NCI-H460 (cell line): ENCODE measurements at places on chromosomes 1 and 21.

- DNase-seq = no peak
These were observed 522.5 kb downstream of the PTBP2 start for GRCh38 chr1:97243973-97244560.

DNA sequence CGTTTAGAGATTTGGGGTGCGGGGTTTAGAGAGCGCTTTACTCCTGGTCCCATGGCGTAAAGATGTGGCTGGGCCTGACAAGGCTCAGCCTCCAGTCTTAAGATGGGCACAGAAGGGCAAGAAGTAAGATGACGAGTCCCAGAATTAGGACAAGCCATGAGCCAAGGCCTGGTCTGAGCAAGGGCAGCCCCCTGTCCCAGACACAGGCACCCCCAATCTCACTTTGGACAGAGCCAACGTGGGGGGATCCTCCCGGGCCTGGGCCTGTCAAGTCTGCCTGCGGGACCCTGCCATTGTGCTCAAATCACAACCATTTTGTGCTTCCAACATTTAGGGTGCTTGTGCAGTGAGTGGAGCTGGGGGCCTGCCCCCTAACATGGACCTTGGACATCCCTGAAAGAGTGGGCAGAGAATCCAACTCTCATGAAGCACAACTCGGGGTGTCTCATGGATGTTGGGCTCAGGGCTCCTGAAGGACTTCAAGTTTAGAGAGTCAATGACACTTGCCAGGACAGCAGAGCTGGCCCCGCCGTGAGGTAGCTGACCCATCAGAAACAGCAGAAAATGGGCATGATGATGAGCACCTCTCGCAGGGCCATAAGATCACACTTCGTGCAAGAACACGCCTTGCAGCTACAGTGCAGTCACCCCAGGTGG lies 52.6 kb downstream of the KIF21B start:
- no peak for DNase-seq

GRCh38 chr1:207054491-207054890 lies 1.4 kb downstream of the PFKFB2 start:
- no peak for DNase-seq

GRCh38 chr1:85502171-85502570 lies 37.2 kb upstream of the DDAH1 start:
- DNase-seq = no peak

DNA sequence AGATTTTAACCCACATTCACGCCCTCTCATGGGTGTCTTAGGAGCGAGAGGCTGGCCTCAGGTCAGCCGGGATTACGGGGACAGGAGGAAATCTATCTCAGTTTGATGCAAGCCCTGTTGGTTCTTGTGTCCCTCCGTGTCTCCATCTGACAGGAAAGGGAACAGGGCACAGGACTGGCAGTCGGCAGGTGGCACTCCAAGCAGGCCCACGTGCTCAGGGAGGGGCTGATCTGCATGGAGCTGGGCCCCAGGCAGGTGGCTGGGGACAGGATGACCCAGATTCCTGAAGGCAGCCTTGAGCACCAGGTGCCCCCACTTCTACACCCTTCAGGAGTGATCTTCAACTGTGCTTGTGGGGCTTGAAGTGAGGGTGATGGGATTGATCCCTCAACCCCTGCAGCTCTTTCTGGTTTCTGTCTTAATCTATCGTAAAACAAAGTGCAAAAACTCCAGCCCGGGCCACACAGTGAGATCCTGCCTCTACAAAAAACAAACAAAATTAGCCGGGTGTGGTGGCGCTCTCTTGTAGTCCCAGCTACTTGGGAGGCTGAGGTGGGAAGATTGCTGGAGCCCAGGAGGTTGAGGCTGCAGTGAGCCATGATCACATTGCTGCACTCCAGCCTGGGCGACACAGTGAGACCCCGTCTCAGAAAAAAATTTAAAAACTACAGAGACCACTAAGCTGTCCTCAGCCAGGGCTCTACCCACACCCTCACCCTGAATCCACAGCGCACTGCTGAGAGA lies 8.3 kb downstream of the PLEKHG5 start:
- DNase-seq = no peak

- no peak for DNase-seq
These were observed 1.2 kb upstream of the TPRG1L start for GRCh38 chr1:3623441-3624199.

GRCh38 chr1:115144176-115144575 lies 54.9 kb upstream of the TSPAN2 start:
- no peak for DNase-seq

- no peak for DNase-seq
These were observed 41.4 kb upstream of the HMGN1 start for GRCh38 chr21:39390212-39390765.

DNA sequence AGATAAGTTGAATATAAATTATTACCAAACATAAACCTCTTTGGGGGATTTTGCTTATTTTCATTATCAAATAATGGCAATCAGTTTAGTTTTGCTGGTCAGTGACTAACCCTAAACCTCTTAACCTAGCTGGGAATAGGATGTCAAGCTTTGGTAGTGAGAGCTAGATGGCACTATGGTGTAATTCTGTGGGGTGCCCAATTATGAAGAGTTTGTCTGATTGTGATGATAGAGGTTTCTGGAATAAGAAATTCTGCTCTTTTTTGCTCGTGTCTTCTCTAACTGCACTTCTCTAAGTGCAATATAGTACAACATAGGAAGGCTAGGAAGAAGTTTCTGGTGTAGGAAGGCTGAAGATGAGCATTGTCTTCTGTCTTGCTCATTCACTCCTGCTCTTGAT lies 59.8 kb downstream of the XCL1 start:
- DNase-seq = no peak
